IgD-negative memory B cell (primary cell): ENCODE measurements at places on chromosomes 16 and 17. TPM values are rescaled to one million over a fixed set of nuclear protein-coding genes. Genes with fewer than 3 reads are reported as not detected.

The ABI3 gene
- 34.2 TPM for polyA plus RNA-seq

The TBC1D3I gene
- polyA plus RNA-seq = not detected

The ITGAD gene
- polyA plus RNA-seq = not detected

The SPNS3 gene
- 0.94 TPM for polyA plus RNA-seq

The PPP1R27 gene
- not detected for polyA plus RNA-seq

The CCDC92B gene
- not detected for polyA plus RNA-seq

The MYH8 gene
- not detected for polyA plus RNA-seq

The NPIPA3 gene
- polyA plus RNA-seq = 0.80 TPM

The CHP2 gene
- not detected for polyA plus RNA-seq
